Activated naive CD8-positive, alpha-beta T cell treated with anti-CD3 and anti-CD28 coated beads, Interleukin-2, amount 10 ng/mL, durations not matched to agents 7 days and 5 days (primary cell): ENCODE measurements at places on chromosomes 2 and 18.

GRCh38 chr2:213740453-213740852 is 456.2 kb downstream of the SPAG16 start:
- DNase-seq = no peak

DNA sequence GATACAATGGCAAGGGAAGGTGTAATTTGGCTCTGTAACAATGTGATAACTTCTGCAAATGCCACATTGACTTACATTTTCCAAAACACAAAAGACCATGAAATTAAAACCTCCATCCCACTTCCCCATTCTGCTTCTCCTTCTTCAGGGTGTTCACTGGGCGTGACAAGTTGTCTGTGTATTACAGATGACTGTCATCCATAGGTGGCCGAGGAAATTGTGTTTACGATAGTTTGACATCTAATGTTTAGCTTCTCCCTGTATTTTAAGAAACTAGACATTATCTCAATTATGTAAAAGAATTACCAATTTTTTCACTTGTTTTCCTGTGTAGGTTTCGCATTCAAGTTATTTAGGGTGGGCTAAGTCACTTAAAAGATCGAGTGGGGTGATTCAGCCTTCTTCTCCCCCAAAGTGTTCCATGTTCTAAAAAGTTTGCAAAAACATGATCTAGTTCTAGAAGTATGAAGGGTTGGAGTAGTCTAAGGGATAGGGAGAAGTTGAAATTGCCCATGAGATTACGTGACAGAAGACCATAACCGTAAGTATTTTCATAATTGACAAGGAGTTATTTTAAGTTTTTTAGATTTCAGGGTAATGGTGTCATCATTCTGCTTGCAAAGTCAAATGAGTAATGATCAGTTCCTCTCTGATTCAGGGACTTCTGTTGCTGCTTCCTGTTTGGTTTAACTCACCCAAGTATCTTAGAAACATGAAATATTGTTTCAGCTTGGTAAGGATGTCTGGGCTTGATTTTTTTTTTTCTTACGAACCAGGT is 25.2 kb upstream of the CYTIP start:
- DNase-seq = no peak

DNA sequence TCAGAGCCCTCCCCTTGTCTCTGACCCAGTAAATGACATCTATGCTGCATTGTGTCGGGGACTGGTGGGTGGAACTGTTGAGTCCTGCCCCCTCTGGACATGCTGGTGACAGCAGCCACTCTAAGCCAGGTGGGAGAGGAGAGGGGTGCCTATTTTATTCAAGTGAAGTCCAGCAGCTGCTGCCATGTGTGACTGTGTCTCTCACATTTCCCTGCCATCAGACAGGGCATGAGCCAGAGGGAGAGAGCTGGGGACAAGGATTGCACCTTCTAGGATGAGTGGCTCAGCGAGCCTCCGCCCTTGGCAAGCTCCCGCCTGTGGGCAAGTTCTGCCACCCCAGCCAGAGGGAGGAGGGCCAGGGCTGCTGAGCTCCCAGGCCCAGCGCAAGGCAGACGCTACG is 13.7 kb downstream of the NGEF start:
- no peak for DNase-seq

DNA sequence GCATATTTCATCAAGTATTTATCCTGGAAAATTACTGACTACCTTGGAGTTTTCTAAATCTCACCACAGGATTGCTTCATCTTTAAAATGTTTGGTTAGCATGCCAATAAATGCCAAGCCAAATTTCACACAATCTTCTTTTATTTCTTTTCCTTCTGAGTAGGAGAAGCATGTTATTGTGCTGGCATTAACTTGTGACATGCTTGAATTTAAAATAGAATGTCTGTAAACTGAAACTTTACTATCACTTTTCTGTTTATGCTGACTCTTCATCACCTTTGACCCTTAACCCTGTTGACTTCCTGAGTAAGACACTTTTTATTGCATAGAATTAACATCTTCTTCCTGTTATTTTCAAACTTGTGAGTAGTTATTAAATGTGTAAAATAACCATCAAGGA is 56.2 kb upstream of the LRRTM4 start:
- DNase-seq = no peak

DNA sequence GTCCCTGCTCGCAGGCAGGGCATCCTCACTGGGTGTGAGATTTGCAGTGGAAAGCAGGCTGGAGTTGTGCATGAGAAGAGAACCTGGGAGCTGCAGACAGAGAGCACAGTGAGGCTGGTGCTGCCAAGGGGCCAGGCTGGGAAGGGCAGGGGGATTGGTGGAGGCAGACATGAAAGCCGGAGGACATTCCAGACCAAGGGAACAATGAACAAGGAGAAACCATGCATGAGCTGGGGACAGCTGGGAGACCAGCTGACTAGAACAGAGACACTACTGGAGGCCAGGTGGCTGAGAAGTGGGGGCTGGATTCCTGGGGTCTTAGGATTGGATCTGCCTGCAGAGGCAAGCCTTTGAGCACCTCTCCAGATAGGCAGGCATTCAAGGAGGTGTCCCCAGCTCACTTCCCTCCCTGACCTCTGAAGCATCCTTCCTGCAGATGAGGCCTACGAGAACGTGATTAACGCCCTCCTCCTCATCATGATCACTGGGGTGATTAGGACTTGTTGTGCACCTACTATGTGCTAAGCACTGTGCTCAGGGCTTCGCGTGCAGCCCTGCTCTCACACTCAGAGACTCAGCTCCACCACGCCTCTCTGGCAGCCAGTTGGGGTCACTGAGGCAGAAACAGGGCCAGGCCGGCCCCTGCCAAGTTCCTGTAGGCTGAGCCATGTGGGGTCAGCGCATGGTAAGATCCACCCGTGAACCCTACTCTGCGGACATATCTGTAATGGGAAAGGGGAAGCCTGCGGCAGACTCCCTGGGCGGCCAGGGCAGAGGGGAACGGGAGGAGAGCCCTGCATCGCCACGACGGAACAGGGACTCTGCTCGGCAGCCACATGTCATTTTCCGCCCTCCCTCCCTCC is 74.8 kb upstream of the SLC66A3 start:
- DNase-seq = no peak

- no peak for DNase-seq
Measured at GRCh38 chr2:109017017-109017416, 28.0 kb upstream of the EDAR start.

DNA sequence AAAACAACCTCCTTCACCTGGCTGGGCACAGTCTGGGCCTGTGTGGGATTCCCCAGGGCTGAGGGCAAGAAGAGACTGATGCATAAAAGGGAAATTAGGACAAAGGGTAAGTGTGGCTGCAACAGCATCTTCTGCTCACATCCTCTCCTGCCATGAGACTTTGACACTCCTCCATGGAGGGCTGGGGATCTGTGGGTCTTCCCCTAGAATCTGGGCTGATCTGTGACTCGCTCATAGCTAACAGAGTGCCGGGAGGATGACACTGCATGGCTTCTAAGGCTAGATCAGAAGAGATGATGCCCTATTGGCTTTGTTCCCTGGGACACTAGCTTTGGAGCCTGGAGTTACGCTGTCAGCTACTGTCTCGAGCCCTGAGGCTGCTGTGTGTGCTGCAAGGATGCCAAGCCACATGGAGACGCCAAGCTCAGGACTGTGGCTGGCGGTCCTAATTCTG is 24.3 kb downstream of the MOCOS start:
- no peak for DNase-seq

- no peak for DNase-seq
Measured at GRCh38 chr2:238081561-238081960, 18.6 kb upstream of the ESPNL start.

DNA sequence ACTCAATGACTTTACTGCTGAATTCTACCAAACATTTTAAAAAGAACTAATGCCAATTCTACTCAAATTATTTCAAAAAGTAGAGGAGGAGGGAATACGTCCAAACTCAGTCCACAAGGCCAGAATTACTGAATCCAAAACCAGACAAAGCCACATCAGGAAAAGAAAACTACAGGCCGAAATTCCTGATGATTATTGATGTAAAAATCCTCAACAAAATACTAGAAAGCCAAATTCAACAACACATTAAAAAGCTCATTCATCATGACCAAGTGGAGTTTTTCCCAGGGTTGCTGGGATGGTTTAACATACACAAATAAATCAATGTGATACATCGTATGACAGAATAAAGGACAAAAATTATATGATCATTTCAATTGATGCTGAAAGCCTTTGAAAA is 103.9 kb upstream of the UBE2E3 start:
- DNase-seq = no peak

DNA sequence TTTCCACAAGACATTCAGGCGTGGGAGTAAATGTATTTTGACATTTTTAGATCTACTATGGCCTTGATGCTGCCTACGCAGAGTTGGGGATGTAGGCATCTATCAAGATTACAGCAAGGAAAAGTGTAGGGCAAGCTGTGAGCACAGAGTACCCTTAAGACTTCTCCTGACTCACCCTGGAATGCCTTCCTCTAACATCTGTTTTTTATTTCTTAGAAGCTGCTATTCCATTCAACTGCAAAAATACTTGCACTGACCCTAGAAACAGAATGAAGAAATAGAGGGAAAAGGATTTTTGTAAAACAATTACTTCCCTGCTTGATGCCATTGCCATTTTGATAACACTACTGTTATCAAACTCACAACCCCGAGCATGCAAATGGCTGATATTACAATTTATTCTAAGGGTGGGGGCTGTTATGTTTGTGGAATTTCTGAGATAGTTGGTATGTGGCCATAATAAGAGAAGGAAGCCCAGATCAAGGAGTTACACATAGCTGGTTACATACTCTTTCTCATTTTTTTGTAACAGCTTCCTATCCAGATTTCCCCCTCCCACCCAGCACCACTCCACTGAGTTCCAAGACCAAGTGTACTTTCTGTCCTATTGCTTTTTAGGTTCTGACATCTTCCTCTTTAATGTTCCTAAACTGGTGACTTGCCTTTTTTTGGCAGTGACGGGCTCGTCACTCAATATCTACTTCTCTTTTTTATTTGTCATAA is 6.0 kb upstream of the ROCK1 start:
- no peak for DNase-seq

DNA sequence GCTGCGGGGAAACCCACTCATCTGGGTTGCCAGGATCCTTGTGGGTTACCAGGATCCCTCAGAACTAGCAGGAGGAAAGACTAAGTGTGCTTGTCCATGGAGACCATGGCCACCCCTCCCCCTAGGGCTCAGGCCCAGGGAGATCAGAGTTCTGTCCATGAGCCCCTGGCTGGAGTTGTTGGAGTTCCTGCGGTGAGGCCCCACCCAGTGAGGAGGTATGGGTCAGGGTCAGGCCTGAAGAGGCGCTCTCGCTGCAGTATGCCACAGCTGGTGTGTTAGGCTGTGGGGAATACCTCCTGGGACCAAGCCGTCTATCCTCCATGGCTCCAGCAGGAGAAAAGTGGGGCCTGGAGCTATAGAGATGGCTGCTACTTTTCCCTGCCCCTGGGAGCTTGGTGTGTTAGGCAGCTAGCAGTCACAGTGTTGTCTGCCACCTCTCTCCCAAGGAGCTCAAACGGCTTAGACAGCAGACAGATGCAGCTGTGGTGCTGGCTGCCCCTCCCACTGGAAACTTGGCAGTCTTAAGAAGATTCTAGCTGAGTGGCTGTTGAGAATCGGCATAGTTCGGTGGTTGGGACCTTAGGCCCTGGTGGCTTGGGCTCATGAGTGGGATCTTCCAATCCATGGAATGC is 240.3 kb upstream of the CELF4 start:
- no peak for DNase-seq

DNA sequence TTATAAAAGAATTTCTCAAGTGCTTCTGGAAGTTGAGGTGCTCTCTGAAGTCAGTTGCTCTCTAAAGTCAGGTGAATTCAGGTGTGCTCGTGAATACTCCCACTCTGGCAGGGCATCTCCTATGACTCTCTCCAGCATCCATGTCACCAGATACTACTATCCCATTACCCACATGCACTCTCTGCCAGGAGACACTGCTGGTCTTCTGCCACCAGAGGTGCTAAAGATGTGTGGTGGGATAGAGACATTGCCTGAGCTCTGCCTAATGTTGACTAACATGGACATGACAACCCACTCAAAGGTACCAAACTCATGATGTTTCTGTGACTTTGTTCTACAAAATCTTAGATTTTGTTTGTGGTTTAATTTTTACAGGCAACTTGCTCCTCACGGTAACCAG is 106.4 kb upstream of the HNRNPA3 start:
- no peak for DNase-seq

DNA sequence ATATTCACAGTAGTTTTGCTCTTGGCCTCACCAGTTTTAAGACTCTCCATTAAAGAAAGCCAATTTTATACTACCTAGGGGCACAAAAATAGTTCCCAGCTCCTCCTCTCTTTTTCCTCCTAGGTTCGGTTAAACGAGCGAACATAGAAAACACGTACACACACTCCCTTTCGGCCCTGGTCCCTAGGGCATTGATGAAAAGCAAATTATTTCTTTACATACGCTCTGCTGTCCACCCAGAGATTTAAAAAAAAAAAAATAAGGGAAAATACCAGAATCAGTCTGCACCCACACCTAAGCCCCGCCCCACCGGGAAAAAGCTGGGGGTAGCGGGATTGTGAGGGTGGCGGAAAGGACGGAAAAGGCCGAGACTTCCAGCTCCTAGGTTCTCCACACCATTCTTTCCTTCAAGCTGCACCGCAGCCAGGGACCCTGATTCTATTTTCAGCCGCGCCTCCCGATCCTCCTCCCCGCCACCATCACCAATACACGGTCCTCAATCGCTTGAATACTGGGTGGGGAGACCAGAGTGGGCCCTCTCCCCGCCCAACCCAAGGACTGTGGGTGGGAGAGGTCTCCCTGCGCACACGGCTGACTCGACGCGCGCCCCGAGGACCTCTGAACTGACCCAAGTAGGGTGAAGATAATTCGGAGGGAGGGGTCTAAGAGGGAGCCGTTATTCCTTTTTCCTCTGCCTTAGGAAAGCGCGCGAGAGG is 769 bp downstream of the ATF2 start:
- no peak for DNase-seq

GRCh38 chr2:98751748-98752147 is 20.8 kb upstream of the MGAT4A start:
- DNase-seq = no peak

- no peak for DNase-seq
Measured at GRCh38 chr2:179137200-179137759, 87.3 kb upstream of the CCDC141 start.

GRCh38 chr18:30381826-30382225 is 660.7 kb downstream of the DSC3 start:
- no peak for DNase-seq
